ENCODE measurements at places on chromosomes 6 and 20. TPM values are rescaled to one million over a fixed set of nuclear protein-coding genes. Genes with fewer than 3 reads are reported as not detected.

DNA sequence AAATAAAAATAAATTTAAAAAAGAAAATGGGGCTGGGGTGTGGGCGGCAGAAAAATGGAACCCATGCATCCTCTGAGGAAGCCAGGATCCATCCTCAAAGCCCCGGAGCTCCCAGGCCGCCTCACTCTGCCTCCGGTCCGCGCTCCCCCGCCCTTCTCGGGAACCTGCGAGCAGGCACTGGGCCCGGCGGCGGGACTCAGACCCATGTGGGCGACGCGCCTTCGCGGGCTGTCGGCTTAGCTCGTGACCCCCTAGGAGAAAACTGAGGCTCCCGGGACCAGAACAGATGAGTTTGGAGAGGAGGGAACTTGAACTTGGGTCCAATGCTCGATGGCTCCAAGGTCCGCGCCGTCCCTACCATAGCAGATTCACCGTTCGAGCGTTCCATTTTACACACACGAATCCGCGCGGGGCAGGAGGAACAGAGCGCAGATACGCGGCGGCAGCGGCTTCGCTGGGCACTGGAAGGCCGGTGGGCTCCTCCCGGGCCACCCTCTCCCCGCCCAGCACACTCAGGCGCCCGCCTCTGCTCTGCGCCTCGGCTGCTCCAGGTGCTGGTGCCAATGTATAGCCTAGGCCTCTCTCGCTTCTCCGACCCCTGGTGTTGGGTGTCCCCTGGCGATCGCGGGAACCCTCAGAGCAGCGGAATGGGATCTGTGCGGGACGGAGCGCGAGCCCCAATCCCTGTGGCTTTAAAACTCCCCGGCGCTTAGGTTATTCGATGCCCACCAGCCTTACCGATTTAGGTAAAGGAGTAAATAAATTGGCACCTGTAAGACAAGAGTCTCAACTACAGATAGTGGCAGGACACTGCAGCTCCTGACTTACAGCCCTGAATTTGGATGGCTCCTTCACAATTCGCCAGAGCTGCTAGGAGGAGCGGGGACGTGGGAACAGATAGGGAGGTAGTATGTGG is 39.2 kb downstream of the DPPA5 start:
- DNase-seq = peak; percentile 39

DNA sequence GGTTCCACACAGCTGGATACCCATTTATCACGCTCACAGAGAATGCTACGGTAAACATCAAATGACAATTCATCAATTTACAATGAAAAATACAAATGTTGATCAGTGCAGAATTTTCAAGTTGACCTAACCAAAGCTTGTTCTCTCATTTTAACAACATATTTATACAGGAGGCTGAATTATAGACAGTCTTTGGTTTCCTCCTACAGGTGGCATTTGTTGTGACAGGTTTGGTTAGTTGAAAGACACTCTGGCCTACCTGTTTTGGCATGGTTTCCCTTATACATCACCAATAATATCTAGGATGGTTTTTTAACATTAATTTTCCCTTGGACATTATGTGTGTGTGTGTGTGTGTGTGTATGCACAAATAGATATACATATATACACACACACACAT is 642.5 kb upstream of the MMS22L start:
- DNase-seq = no peak

DNA sequence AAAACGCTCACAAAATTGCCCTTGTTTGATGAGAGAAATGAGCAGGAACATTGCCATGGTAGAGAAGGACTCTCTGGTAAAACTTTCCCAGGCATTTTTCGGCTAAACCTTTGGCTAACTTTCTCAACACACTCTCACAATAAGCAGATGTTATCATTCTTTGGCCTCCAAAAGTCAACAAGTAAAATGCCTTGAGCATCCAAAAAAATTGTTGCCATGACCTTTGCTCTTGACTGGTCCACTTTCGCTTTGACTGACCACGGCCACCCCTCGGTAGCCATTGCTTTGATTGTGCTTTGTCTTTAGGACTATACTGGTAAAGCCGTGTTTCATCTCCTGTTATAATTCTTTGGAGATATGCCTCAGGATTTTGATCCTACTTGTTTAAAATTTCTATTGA is 41.1 kb upstream of the PREP start:
- no peak for DNase-seq

The MEI4 gene
- total RNA-seq = 1.3 TPM

- DNase-seq = no peak
Observed at GRCh38 chr6:36442103-36442670, 467 bp downstream of the PXT1 start.

The CDH26 gene
- total RNA-seq = 8.1 TPM

GRCh38 chr6:10451828-10452509 is 37.1 kb upstream of the TFAP2A start:
- DNase-seq = no peak

DNA sequence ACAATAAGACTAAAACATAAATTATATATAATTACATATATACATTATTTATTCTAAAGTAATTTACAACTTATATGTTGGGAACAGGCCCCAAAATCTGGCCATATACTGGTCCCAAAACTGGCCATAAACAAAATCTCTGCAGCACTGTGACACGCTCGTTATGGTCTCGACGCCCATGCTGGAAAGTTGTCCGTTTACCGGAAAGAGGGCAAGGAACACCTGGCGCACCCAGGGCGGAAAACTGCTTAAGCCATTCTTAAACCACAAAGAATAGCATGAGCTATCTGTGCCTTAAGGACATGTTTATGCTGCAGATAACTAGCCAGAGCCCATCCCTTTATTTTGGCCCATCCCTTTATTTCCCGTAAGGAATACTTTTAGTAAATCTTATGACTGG is 164.9 kb downstream of the CENPW start:
- no peak for DNase-seq

- peak; percentile 59 for DNase-seq
Observed at GRCh38 chr6:165308926-165309731, at the start of gene C6orf118. Gene C6orf118, minus strand, starts transcription at chr6:165309605. Its CDS starts 19 bp downstream, at chr6:165309586.

The MCCD1 gene
- not detected for total RNA-seq

DNA sequence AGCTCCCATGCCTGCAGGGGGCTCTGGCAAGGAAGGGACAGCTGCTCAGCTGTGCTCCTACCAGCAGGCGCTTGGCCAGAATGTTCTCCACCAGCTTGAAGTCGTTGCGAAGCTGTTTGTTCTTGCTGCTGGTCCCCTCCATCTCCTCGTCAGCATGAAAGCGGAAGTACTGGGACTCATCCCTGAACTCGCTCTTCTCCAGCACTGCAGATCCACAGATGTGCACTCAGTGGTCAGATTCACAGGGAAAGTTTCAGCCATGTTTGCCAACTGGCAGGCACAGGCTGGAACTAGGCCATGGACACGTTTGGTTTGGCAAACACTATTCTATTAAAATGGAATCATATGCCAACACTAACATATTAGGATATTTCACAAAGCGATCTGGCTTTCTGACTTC is 167.9 kb downstream of the PREX1 start:
- no peak for DNase-seq

- DNase-seq = no peak
Observed at GRCh38 chr20:7938058-7938457, 2.2 kb downstream of the HAO1 start.

Data from hematopoietic multipotent progenitor cell (in vitro differentiated cells).